ENCODE measurements at places on chromosomes 1 and 21.

DNA sequence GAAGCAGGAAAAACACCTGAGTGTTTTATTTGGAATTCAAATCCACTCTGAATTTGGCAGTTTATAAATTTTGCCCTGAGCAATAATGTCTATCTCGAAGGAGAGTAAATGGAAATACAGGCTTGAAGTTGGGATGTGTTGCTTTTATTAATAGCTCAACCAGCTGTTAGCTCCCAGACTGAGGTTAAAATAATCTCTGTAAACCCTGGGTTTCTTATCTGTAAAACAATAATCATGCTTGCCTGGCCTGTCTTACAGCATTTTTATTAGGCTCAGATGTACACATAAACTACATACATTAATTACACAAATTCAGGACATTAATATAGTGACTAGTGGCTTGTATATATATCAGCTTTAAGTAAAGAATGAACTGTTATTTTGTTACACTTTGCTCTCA, 148.5 kb downstream of the GALNT2 start:
- no peak for DNase-seq

GRCh38 chr1:75132242-75132811, 1.9 kb upstream of the LHX8 start:
- DNase-seq, result no peak

DNA sequence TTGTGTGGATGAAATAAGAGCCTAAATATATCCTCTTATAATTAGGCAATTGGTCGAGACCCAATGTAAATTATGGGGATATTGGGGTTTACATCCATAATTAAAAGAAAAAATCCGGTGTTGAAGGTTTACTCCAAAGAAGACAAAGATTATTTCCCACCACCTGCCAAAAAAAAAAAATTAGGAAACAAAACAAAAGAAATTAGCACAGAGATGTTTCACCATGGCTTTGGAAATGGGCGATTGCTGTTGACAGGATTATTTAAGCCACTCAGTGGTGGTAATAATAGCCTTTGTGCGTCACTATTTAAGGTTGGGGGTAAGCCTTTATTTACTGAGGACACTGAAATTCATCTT, 585 bp upstream of the GLRX2 start:
- DNase-seq, result no peak

DNA sequence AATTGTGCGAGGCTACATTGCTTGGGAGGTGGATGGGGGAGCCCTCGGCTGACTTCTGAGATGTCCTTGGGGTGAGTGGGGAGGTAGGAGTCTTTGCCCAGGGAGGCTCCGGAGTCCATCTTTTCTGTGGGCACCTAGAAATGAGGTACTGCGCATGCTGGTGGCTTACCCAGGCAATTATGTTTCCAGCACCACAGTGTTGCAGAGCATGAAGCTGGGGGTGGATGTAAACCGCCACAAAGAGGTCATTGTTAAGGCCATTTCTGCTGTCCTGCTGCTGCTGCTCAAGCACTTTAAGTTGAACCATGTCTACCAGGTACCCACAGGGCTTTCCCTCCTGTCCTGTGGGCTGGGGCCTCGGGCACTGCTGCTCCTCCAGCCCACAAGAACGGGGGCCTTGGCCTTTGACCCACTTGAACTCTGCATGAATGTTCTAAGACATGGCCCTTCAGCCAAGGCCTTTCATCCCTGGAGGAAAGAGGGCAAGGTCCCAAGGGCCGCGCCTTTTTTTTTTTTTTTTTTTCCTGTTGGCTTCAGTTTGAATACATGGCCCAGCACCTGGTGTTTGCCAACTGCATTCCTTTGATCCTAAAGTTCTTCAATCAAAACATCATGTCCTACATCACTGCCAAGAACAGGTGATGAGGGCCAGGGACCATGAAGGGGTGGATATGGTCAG, 14.6 kb downstream of the STRIP1 start:
- no peak for DNase-seq
